ENCODE measurements at places on chromosomes 4 and X. TPM values are rescaled to one million over a fixed set of nuclear protein-coding genes. Genes with fewer than 3 reads are reported as not detected.

Gene ESX1
- total RNA-seq, result not detected

Gene GAGE13
- total RNA-seq, result not detected

Gene JCHAIN
- total RNA-seq, result 0.16 TPM

Gene CHRNA9
- not detected for total RNA-seq

Gene PHEX
- total RNA-seq, result 0.70 TPM

Gene FAM53A
- 10.5 TPM for total RNA-seq

Gene CT55
- total RNA-seq, result 0.34 TPM

Gene ANK2
- total RNA-seq, result 9.2 TPM

Gene KDR
- 44.1 TPM for total RNA-seq

Gene PNMA3
- total RNA-seq, result 10.3 TPM

Gene FUNDC2
- 64.1 TPM for total RNA-seq

Gene PDCL2
- total RNA-seq, result not detected

Gene GLRA3
- total RNA-seq, result 0.02 TPM

Gene PLAC8
- 1.6 TPM for total RNA-seq

Gene HEPH
- total RNA-seq, result 126 TPM

Gene TMSB15A
- 20.7 TPM for total RNA-seq

Gene APBB2
- 63.5 TPM for total RNA-seq

Gene P2RY8
- not detected for total RNA-seq

Gene PABPC4L
- total RNA-seq, result 14.8 TPM

Gene C4orf51
- total RNA-seq, result not detected

Gene PWWP3B
- total RNA-seq, result 4.1 TPM

Gene ARHGEF9
- 28.6 TPM for total RNA-seq

Gene TMPRSS11D
- total RNA-seq, result not detected

Gene TRPC3
- total RNA-seq, result 0.34 TPM

Gene PPARGC1A
- total RNA-seq, result 3.7 TPM

Gene CLCN3
- total RNA-seq, result 57.4 TPM

Gene SLC34A2
- 0.34 TPM for total RNA-seq

Gene IL21
- total RNA-seq, result not detected

Gene POU3F4
- total RNA-seq, result not detected

Gene SERTM2
- total RNA-seq, result 3.7 TPM

Gene GC
- not detected for total RNA-seq

Gene DCK
- total RNA-seq, result 12.7 TPM

Gene ZXDA
- total RNA-seq, result 0.16 TPM

Gene BEND2
- not detected for total RNA-seq

Gene PRDM8
- total RNA-seq, result 2.4 TPM

Gene SH3RF1
- 20.3 TPM for total RNA-seq

Gene NEIL3
- total RNA-seq, result 5.9 TPM

Gene KLB
- not detected for total RNA-seq

Gene TMEM47
- total RNA-seq, result 11.8 TPM

Gene MYOZ2
- 0.16 TPM for total RNA-seq

Gene CCDC158
- total RNA-seq, result not detected

Measured in mesothelial cell of epicardium (in vitro differentiated cells).